ENCODE measurements at places on chromosomes 1 and 21.

DNA sequence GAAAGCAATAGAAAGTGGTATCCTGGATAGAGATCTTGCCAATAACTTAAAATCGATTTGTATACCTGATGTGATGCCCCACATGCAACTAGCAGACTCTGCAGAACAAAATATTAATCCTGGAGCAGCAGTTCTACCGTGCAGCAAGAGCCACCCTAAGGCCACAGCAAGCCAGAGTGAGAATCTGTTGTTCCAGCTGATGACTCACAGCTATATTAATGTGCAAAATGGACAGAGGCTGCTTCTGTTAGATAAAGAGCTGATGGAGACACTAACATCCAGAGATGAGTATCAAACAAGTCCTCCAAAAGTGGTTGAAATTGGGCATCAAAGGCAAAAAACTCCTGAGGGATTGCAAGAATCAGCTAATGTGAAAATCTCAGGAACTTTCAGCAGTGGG lies 127.8 kb downstream of the MACF1 start:
- DNase-seq, result no peak

GRCh38 chr21:17393413-17393812 lies 119.4 kb upstream of the CXADR start:
- DNase-seq, result no peak

DNA sequence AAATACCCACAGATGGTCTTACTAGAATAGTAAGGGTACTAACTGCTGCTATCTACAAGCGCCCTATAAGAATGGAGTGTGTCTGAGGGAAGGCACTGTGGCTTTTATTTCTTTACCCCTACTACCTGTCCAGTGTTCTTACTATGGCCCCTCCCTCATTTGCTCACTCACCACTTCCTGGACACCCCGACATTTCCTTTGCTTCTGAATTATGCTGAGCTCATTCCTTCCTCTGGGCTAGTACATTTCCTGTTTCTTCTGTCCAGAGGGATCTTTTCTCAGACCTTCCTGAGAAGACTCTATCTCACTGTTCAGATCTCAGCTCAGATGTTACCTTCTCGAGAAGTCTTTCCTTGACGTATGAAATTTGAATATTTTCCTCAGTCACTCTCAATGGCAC lies 192.1 kb upstream of the DAB1 start:
- no peak for DNase-seq

DNA sequence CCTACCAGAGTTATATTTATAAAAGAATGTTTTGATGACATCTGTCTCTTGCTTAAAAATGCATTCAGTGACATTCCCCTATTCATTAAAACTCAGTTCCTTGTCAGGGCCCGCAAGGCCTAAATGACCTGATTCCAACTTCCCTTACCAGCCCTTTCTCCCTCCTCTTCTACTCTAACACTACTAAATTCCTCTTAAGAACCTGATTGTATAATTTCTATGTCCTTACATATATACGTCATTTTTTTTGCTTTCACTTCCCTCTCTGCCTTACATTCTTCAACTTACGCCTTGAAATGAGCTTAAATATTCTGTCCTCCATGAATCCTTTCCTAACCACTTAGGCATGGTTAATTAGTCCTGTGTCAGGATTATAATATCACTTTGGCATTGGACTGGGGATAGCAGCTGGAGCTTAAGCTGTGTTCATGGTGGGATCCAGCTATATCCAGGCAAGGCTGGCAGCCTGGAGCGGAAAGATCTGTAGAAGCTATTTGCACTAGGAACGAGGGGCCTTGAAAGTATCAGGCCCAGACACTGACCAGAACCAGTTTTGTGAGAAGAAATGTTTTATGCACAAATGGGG lies 360.2 kb upstream of the PTBP2 start:
- DNase-seq, result no peak

- no peak for DNase-seq
These were observed 14.1 kb downstream of the CDA start for GRCh38 chr1:20602851-20603450.

- peak; percentile 69 for DNase-seq
These were observed 153.4 kb downstream of the ETS2 start for GRCh38 chr21:38958940-38959691.

DNA sequence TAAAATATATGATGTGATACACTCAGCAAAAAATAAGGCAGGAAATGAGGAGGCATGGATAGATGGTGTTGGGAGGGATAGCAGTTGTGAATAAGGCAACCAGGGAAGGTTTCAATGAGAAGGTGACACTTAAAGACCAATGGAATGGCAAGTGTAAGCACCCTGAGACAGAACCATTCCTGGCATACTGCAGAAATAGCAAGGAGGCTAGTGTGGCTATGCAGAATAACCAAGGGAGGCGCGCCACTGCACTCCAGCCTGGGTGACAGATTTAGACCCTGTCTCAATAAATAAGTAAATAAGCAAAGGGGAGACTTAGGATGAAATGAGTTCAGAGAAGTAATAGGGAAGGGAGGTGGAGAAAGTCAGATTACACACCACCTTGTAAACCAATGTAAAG lies 113.9 kb downstream of the TOMM20 start:
- no peak for DNase-seq

DNA sequence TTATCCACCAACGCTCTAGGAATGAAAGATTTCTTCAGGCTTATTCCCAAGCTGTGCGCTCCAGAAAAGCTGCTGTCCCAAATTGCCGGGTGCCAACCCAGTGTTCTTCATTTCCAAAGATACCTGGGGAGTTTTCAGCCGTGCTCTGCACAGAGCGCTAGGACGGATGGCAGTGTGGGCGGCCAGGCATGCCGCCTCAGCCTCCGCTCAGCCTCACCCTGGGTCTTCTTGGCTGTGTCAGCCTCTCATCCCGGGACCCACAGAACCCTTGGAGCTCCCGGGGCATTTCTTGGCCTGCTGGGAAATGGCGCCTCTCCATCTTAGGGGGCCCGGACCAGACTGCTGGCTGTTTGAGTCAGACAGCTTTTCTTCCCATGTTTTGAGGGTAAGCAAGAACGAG lies 116.9 kb upstream of the SLC25A33 start:
- DNase-seq, result no peak

DNA sequence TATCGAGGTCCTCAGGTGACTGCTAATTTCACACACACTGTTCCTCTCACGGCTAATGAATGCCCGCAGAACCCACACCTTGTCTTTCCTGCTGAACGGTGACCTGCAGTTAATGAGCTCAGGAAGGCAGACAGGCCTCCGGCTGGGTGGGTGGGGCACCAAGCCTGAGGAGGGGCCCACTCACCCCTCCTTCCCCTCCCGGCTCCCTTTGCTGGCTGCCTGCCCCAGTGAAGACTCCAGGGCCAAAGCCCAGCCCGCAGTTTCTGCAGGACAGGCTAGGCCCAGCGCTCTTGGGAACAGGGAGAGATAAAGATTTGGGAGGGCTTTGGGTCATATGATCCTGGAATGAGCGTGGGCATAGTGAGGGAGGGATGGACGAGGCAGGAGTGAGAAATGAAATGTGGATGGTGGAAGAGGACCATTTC lies 26.4 kb downstream of the FOXO6 start:
- peak; percentile 18 for DNase-seq

DNA sequence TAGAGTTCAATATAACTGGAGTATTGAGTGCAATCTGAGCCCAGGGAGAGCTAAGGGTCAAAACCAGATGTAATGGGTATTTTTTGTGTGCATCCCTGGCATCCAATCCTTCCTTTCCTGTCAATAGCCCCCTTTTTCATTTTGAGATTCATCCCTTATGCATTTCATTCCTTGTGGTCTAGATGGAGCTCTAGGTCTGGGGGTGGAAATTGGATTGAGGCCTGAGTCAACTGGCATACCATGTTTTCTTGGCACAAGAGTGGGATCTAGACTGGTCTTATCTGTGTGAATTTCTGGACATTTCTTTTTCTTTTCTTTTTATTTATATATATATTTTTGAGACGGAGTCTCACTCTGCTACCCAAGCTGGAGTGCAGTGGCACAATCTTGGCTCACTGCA lies 67.3 kb upstream of the RAB3GAP2 start:
- no peak for DNase-seq

DNA sequence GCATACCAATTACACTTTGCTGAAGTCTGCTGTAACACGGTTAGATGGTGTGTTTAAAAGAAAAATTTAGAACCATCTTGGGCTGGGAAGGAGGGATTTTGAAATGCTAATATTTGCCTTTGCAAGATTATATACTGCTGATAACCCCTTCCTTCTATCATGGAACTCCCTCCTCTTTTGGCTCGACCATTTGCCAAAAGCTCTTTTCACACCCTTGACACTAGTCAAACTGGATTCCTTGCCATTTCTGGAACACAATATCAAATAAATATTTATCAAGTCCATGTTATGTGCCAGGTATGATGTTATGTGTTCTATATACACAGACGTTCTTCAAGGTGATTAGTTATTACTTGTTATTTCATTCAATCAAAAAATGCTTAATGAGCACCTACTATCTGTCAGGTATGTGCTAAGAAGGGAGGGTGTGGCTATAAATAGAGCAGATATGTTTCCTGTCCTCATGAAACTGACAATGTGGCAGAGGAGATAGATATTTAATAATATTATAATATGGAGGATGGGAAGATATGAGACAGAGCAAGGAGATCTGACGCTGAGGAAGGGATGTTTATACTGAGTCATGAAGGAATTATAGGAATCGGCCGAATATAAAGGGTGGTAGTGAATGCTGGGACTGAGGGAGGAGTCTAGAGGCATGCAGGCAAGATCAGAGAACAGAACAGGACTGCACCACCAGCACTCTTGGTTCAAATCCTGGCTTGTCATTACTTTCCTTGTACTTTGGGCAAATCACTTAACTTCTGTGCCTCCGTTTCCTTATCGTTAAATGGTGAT lies 16.1 kb upstream of the XPR1 start:
- no peak for DNase-seq

- no peak for DNase-seq
These were observed 383.4 kb downstream of the USP25 start for GRCh38 chr21:16113052-16113715.

- no peak for DNase-seq
These were observed 83.4 kb downstream of the USP24 start for GRCh38 chr1:55131801-55132200.

DNA sequence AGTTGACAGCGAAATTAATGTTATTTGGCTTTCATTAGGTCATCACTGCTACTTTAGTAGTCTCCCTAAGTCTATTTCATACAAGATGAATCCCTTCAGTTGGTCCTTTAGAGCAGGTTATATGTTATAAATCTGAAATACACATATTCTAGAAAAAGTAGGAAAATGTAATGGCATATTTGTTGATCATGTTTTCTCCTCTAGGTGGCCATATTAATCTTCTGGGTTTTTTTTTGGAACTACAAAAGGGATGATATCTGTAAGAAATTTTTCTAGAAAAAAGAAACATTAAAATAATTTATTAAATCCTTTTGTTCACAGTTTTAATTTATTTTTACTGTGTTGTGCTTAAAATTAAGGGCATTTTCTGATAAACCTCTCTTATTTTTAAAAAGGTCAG lies 87.9 kb downstream of the SYT14 start:
- no peak for DNase-seq
